ENCODE measurements at places on chromosomes 16 and 17.

DNA sequence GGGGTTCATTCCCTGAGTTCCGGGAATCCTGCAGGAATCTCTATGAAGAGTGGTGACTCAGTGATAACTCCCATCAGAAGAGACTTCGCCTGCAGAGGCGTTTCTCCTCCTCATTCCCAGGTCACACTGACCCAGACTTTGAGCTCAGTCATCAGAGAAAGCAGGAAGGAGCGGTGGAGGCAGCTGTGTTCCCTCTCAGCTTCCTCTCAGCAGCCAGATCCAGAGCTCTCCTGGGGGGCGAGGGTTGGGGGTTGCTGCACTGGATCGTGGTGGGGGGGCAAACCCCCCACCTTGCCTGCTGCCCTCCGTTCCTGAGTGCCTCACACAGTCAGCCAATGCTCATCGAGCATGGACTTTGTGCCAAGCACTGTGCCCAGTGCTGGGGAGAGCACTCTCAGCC is 271.2 kb downstream of the CBLN1 start:
- DNase-seq = no peak

GRCh38 chr17:15883617-15884111 is 61.3 kb upstream of the ADORA2B start:
- no peak for DNase-seq

GRCh38 chr16:68662035-68662434 is 16.9 kb downstream of the CDH3 start:
- no peak for DNase-seq

GRCh38 chr17:71846561-71847110 is 274.2 kb upstream of the SOX9 start:
- no peak for DNase-seq

GRCh38 chr16:1963806-1964505 is 670 bp downstream of the RPS2 start:
- DNase-seq = no peak

- DNase-seq = no peak
Observed at GRCh38 chr16:83711069-83711468, 96.7 kb upstream of the HSBP1 start.

Data from stimulated activated CD8-positive, alpha-beta memory T cell treated with anti-CD3 and anti-CD28 coated beads, Interleukin-2, amount 100 ng/mL, for 48 hours (primary cell).